T-helper 17 cell (primary cell): ENCODE measurements at places on chromosomes 6 and 20.

GRCh38 chr20:62595491-62595890 is 46.8 kb upstream of the SLCO4A1 start:
- no peak for DNase-seq

DNA sequence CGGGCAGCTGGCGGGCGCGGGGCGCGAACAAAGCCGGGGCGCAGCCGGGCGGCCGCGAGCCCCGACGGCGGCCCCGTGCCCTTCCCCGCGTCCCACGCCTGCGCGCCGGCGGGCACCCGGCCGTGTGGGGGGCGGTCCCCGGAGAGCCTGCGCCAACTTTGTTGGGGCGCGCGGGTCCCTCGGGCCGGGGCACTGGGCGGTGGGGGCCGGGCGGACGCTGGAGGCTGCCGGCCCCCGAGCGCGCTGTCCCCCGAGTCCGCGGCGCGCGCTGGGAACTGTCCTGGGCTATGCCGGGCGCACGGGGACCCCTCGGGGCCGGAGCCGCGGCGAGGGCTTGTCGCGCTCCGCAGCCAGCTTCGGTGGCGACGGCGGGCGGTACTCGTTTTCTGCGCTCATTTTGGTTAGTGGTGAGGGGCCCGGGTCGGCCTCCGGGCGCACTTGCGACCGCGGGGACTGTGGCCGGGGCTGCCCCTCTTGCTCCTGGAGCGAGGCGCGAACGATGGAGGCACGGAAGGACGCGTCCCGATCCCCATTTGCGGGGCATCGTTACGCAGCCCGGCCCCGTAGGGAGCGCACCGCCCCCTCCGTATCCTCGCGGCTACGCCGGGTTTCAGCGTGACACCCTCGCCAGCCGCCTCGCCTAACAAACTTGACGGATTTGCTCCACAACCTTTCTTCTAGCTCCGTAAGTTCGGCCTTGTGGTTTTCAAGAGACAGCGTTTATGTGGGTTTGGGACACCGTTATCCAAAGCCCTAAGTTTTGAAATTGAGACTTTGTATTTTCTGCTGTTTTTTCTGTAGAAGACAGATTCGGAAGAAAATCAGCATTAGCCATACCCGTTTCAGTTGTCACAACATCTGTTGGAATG is 622 bp downstream of the SS18L1 start:
- peak; percentile 24 for DNase-seq

GRCh38 chr6:127494240-127494767 is 24.8 kb downstream of the MTCL3 start:
- no peak for DNase-seq

- DNase-seq: no peak
These were observed 32.2 kb upstream of the HEY2 start for GRCh38 chr6:125717120-125717731.

DNA sequence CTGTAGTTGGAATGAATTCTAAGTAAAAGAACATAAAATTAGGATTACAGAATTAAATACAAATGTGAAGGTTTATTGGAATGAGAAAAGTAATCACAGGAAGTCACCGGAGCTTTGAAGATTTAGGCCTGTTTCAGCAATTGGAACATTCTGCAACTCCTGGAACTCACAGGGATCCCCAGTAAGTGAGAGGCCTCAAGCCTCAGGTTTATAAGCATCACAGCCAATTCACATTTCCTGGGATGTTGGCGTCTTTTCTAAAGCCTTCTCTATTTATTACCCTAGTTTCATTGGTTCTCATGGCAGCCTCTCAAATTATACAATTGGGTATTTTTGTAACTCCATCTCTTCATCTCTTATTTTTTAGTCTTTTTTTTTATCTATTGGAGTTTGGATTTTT is 90.4 kb upstream of the HIVEP1 start:
- DNase-seq: no peak

DNA sequence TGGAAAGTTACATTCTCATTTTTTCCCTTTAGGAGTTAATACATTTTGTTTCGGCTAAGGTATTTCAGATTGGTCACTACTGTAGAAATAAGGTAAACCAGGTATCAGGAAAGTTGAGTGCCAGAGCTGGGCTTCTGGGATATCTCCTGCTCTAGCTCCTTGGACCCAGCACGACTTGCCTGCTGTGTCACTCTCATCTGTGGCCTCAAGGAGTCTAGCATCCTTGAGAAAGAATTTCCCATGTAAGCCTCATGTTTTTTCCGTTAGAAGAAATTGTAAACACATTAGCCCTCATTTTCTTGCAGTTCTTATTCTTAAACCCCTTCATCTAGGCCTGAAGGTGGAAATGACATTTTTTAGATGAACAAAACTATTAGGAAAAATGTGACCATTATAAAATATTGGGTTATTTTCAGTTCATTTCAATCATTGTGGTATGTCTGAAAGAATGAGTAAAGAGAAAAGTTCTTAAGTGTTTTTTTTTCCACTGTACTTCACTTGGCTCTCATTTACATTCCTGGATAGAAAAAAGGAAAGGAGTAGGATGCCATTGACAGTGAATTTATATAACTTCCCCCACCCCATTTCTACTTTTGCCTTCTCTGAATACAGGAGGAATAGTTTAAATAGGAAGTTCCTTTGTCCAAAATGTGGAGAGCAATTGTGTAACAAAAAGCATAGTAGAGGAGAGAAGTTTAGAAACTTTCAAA is 46.7 kb downstream of the CD2AP start:
- DNase-seq: no peak

DNA sequence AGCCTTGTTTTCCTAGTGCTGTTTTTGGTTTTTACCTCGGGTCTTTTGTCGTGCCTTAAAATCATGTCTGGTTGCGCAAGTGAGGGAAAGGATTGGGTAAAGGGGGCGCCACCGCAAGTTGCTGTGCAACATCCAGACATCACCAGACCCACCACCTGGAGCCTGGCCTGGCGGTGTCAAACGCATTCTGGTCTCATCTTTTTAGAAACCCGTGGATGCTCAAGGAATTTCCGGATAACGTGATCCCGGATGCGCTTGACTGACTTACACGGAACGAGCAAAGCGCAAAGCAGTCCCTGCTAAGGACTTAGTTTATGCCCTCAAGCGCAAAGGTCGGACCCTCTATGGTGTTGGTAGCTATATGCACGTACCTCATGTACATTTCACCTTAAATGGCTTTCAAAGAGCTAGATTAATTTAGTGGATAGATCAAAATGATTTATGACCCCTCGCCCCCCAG is 105.2 kb downstream of the OR2B2 start:
- DNase-seq: no peak

DNA sequence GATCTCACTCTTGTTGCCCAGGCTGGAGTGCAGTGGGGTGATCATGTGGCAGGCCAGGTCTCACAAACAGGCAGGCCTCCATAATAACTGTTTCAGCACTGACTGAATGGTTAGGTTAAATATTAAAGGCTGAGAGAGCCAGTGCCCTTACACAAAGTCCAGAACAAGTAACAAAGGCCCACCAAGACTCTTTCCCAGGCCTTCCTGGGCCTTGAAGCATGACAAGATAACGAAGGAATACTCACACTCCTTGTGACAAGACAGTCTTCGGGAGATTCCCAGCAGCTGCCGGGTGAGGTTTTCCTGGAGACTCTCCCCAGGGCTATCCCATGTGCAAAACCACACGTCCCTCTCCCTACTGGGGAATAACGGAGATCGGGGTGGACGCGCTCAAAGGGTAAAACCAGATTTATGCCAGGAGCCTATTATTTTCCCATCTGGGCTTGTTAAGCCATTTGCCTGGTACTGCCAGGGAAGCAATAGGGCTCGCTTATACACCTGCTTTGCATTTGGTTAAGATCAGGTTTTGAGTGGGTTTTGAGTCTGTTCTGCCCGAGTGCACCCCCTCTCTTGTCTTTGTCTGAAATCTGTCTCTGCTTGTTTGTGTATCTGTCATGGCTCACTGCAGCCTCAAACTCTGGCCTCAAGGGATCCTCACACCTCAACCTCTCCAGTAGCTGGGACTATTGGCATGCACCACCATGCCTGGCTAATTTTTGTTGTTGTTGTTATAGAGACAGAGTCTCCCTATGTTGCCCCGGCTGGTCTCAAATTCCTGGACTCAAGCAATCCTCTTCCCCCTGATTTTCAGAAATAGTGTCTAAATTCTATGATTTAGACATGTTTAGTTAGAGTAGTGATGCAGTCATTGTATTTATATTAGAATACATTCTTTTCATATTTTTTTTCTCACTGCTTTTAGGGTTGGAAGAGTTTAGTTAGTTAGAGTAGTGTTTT is 1.4 kb upstream of the ENPP3 start:
- no peak for DNase-seq

DNA sequence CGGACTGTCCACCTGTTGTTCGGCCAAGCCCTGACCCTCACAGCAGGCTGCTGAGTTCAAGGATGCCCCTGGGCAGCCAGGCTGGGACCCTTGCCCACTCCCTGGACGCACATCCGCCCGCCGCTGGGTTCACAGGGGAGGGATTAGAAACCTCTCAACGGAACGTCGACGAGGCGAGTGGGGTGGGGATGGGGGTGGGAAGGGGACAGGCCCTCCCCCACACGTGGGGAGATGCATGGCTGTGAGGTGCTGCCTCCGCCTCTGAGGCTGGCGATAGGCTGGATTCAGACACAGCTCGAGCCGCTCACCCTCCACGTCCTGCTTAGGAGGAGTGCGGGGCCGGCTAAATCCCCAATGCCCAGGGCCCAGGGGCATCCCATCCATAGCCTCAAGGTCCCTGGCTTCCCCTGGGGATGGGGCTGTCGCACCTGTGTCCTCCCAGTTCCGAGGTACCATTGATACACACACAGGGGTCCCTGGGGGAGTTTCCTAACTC is 90.6 kb upstream of the BHLHE23 start:
- DNase-seq: no peak

GRCh38 chr20:3312940-3313682 is 74.1 kb upstream of the SLC4A11 start:
- DNase-seq: no peak

DNA sequence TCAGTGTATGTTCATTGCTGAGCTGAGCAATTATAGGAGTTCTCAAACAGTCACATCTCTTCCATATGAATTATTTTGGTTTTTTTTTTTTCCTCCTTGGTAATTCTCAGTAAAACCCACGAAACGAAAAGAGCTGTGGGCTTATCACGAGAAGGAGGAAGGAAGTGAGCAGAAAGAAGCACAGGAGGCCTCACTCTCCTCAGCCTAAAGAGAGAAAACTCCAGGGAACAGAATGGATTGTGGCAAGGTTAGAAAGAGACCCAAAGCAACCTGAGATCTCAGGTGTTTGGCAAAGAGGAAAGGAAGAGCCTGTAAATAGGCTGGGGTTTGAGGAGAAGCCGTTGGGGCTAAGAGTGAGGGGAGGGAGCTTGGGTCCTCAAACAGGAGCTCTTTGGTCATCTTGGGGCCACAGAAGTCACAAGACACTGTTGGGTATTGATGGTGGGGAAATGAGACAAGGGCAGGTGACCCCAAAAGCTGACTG is 67.8 kb upstream of the CITED2 start:
- no peak for DNase-seq

DNA sequence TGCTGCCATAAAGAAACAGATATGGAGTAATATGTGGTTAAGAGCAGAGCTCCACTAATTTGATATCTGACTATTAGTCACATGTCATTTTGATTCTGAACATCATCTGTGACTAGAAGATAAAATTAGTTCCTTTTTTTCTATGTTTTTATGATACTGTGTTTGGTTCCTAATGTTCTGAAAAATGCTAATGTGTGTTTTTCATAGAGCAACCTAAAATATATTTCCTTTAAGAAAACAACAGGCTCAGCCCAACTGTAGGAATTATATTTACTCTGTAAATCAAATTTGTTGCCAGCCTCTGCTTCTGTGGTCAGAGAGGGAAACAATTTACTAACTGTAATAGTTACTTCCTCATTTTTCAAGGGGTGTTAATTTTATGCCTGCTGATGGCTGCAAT is 33.3 kb upstream of the TXLNB start:
- no peak for DNase-seq

DNA sequence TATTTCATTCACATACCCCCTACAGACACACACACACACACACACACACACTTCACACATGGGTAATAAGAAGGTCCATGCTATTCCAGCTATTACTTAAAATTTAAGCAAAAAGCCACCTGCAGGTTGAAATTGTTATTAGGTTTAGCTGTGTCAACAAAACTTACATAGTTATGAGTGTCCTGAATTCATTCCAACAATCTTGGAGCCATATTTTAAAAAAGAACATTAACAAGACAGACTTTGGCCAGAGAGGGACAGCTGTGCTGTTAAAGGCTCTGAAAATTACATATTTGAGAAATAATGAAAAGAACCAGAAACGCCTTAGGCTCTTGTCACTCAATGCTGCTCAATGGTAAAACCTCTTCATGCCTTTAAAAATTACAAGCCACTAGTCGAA is 455.3 kb downstream of the EPM2A start:
- no peak for DNase-seq

DNA sequence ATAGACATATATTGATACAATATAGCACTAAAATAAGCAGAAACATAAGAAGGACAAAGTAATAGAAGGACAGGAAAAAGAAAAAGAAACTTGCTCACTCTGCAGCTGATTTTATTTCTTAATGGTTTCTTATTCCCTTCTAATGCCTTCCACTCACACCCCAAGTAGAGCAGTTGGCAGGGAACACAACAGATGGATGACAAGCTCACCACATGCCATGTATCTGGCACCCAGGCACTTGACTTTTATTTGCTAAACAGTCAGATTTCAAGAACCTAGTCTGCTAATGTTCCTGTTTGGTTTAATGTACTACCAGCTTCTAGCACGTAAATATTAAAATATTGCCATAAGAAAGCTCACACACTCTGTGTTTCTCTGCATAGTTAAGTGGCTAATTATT is 87.1 kb downstream of the COL19A1 start:
- DNase-seq: no peak

DNA sequence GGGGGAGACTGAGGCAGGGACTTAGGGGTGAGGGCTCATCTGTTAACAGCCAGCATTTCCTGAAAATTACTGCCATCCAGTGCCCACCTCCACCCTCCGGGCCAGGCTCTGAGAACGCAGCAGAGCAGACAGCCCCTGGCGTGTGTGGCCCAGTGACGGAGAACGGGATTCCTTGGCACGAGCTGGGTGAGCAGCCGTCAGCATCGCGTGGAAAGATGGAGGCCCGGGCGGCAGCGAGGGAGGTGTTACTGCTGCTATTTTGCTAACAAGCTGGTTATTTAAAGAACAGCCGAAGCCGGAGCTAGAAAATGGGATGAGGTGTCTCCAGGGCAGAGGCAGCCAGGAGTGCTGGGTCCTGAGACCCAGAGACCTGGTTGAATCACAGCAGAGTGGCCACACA is 62.7 kb downstream of the DLGAP4 start:
- no peak for DNase-seq

DNA sequence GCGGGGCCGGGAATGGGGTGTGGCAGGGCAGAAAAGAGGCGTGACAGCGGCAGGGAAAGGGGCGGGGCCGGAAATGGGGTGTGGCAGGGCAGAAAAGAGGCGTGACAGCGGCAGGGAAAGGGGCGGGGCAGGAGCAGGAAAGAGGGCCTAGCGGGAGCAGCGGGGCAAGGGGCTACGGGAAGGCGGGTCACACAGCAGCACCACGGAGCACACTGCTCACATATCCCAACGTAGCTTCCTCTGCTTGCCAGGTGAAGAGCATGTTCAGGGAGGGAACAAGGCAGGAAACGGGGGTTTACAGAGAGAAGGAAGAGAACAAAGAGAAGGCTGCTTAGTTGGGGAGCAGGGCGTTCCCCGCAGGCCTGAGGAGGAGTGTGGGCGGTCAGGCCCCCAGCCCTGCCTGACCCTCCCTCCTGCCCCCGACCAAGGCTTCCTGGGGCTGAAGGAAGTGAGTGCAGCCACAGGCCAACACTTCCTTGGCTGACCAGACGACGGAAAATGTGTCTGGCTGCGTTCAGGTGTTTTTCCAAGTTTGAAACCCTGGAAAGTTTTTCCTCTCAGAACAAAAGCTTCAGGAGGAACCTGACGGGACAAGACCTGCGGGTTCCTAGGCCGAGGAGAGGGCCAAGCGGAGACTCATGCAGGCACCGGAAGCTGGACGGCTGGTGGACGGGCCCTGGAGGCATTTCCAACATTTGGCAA is 13.8 kb downstream of the UCKL1 start:
- no peak for DNase-seq
